Stimulated activated CD4-positive, alpha-beta T cell treated with anti-CD3 and anti-CD28 coated beads, Interleukin-2, amount 100 ng/mL, for 48 hours (primary cell): ENCODE measurements at places on chromosomes 4 and X.
A peak's percentile ranks its signal among the peaks of the same experiment; 100 is the strongest.

DNA sequence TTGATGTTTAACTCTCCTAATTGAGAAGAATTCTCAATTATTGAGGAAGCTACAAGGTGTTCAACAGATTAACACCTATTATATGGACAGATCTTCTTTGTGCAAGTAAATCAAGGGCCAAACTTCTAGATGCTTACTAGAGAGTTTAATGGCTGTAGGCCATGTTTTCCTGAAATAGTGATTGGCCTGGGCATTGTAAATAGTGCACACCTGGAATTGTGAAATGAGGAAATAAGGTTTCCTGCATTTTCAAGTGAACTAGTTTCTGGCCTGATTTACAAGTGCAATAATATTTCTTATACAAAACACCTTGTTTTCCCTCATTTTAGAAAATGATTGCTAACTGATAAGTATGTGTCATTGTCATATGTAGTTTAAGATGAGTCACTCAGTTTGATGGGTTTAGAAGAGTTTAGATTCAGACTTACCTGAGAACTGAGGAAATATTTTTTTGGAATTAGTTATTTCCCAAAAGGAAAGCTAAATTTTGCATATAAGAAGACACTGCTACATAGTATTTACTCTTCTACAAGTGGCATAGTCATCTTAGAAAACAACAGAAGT, 21.2 kb downstream of the AFF1 start:
- DNase-seq: no peak

DNA sequence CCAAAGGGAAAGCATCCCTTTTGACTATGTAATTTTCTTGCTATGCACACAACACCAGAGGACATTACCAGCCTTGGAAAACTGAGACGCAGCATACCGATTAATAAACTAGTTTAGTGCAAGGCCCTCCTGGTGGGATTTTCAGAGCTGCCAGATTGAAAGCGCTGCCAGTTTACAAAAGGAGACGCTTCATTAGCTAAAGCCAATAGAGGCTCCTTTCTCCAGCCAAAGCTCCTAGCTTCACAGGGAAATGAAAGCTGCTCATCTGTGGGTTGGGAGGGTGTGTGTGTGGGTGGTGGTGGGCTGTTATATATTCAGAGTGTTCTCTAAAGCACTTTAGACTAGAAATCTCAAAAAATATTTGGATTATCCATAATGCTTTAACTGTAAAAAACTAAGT, 32.4 kb downstream of the SPANXN4 start:
- DNase-seq: no peak

DNA sequence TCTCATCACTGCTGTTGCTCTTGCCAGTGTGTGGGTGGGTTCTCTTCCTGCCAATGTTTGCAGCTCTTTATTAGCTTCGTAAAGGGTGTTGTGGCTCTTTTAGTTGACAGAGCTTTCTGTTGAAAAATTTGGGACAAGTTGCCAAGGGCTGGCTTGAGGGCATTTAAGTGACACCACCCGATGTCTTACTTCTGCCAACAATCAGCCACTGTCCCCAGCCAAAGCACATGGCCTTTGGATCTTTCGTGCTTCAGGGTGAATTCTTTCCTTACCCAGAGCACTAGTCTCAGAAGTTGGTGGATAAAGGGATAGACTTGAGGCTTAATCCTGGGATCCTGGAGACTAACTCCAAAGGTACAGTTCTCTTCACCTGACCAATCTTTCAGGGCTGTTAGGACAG, 113.6 kb downstream of the SOX3 start:
- no peak for DNase-seq

- no peak for DNase-seq
Measured at GRCh38 chrX:105695451-105695850, 126.9 kb upstream of the NRK start.

DNA sequence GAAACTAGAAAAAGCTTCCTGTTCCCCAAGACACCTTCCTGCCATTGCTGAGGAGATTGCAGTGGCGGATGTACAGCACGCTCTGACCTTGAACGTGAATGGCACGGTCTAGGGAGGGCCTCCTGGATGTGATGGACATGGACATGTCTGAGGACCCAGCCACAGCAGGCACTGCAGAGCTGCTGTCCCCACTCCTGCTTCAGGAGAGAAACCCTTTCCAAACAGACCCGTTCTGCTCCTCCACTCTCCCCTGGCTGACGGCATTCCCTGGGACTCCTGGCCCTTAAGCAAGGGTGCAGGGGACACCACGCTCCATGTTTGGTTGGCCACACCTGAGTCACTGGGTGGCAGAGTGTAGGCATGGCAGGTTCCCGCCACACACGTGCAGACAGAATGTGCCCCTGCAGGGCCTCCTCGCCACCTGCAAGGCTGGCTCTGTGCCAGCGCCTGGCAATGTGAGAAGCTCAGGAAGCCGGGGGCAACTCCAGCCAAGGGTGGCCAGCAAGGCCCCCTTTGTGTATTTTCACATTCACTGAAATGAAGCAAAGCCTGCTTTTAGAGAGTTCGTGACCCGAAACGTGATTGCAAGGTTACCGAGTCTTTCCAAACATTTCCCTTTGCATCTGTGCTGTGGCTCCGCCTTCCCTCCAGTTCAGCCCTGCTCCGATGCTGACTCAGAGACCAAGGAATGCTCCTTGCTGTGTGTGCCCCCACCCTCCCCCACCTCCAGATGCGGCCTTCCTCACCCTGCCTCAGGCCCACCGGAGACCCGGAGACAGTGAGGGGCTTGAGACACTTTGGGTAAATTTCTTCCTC, 46.1 kb downstream of the HTRA3 start:
- DNase-seq: no peak

DNA sequence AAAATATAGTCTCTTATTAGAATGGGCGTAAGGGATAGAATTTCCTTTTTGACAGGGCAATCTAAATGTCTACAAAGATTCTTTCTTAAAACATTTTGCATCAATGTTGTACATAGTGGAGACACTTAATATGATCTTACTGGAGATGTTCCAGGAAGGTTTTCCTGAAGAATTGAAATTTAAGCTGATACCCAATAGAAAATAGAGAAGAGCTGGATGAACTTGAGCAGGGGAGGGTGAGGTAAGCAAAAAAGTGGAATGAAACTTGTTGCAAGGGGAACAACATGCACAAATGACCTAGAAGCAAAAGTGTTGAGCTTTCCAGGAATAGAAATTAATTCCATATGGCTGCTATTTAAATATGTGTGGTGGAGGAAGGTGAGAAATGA, 19.7 kb downstream of the SLAIN2 start:
- DNase-seq: no peak

DNA sequence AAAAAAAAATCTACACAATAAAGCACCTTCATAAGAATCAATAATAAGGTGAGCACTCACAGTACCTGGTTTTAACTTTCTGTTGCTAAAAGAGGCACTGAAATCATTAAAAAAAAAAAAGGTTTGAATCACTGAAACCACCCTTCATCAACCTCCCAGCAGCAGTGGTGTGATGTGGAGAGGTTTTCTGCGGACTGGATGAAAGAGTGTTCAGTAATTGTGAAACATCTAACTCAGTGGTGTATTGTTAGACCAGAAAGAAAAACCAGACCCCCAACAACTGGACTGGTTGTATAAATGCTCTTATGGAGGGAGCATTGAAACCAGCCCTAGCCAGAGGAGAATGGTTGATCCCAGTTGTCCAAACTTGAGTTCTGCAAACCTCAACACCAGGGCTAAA, 63.2 kb downstream of the SPIN3 start:
- DNase-seq: no peak

DNA sequence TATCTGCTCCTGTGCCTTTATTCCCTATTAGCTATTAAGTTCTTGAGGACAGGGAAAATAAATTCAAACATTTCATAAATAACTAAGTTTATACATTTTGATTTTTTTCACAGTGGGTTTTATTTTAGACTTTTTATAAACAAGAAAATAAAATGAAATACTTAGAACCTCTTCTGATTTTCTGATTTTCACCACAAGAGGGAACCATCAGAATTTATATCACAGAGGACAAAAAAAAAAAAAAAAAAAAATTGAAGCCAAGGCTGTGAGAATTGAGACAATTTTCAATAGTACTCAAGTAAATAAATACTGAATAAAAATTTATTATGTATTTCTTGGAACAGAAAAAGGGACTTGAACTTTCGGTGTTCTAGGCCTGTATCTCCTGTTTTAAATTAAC, 288.1 kb downstream of the SH3BGRL start:
- no peak for DNase-seq

DNA sequence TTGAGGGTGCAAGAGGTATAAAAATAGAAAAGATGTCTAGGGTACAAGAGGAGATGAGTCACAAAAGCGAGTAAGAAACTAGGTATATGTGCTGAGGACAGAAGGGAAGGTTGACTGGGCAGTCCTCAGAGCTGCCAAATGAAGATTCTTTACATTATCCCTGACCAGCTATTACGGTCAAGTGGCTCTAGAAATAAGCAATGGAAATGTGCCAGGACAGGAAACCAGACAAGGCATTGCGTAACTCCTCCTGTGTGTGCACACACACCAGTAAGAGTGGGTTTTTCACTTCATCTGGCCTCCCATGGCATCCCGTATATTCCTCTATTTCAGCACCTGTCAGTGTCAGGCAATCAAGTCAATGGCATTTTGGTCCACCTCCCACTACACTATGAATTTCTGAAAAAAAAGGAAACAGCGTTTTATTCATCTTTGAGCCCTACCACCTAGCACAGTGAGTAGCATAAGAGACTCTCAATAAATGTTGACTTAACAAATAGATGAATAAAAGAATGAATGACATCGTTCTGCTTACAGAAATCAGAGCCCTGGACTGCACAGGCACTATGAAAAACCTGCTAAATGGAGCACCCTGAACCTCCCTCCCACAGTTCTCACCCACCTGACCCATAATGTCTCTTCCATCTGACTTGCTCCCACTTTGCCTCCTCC, 62.6 kb upstream of the KLF3 start:
- DNase-seq: no peak

- peak; percentile 7 for DNase-seq
Measured at GRCh38 chr4:128782076-128782715, 27.3 kb upstream of the JADE1 start.

- no peak for DNase-seq
Measured at GRCh38 chrX:81110286-81110685, 91.4 kb downstream of the HMGN5 start.

DNA sequence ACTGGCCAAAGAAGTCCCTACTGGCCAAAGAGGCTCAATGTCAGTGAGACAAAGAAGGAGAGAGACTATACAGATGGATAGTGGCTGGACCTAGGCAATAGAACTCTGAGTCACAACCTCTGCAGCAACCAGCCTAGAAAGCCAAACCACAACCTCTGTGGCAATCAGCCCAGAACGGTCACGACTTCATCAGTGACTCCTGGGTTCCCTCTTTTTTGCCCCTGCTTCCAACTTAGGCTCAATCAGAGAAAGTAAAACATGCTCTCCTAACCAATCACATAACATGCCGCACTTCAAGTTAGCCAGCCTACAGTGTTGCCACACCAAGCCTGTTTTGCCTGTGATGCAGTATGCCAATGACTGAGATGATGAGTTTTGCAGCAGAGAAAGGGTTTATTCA, 203.4 kb downstream of the ANAPC10 start:
- no peak for DNase-seq

- no peak for DNase-seq
Measured at GRCh38 chr4:5793514-5793913, 82.5 kb downstream of the EVC start.

- no peak for DNase-seq
Measured at GRCh38 chr4:138277133-138277532, 35.0 kb upstream of the SLC7A11 start.

DNA sequence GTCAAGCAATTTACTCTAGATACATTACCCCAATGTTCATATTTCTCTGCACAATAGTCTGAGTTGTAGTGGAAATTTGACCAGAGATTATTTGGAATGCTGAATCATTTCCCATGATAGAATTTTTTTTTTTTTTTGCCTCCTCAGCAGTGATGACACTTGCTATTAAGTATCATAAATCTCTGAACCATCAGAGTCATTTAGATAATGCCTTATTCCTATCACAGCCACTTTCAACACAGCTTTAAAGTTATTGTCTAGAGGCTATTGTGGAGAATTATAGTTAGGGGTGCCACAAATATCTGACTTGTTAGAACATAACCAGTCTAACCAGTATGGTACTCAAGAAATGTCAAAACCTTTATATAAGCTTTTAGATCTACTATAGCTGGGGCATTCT, 79.8 kb downstream of the LCORL start:
- DNase-seq: no peak

DNA sequence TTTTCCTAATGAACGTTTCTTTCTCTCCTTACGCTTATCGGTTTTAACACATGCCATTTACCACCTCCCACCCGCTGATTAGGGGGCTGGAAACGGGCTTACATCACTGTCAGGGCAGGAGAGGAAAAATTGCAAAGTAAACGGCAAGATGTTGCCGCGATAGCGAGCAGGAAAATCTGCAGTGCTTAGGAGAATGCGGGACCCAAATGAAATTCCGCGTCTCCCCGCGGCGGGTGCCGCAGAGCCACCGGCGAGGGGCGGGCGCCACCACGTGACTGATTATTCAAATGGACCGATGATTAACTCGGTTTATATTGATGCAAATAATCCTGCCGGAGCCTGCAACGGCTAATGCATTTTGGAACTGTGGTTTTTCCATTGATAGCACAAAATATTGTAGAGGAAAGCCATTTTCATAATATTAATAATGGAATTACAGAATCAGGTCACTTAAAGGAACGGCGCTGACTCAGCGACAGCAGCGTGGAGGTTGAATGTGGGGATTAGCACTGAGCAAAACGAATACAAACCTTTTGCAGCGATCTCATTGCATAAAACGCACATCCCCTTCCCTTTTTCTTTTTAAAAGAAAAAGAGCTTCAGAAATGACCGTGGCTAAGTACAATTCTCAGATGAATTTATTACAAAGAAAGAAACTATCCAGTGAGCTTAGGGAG, 224.2 kb downstream of the STIM2 start:
- no peak for DNase-seq

GRCh38 chrX:43108828-43109227, 330.9 kb upstream of the PPP1R2C start:
- DNase-seq: no peak

DNA sequence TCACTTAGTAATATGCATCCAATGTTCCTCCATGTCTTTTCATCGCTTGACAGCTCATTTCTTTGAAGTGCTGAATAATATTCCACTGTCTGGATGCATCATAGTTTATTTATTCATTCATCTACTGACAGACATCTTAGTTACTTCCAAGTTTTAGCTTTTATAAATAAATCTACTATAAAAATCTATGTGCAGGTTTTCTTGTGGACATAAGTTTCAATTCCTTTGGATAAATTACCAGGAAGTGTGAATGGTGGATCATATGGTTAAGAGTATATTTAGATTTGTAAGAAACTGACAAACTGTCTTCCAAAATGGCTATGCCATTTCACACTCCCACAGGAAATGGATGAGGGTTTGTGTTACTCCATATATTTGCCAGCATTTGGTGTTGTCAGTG, 1392.9 kb upstream of the PABPC4L start:
- no peak for DNase-seq

DNA sequence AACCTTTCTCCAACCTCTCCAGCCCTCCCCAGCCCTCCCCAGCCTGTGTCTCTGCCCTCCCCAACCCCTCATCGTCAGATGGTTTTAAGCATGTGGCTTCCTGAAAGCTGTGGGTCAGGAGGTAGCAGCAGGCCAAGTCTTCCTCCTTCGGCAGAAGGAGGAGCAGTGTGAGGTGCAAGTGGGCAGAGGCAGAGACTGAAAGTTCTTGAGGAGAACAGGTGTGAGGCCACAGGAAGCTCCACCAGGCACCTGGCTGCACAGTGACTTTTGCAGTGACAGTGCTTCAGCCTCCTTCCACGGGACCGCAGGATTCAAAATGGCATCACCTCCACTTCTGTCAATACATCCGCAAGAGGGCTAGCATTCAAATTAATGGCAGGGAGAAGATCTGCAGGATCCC, 203.9 kb upstream of the LEF1 start:
- DNase-seq: no peak

GRCh38 chrX:154607370-154607769, 11.7 kb downstream of the CTAG1B start:
- DNase-seq: no peak

GRCh38 chr4:75552452-75552851, 3.4 kb upstream of the ODAPH start:
- no peak for DNase-seq
